ENCODE measurements at places on chromosomes 2 and 18. TPM values are rescaled to one million over a fixed set of nuclear protein-coding genes. Genes with fewer than 3 reads are reported as not detected.
A peak's percentile ranks its signal among the peaks of the same experiment; 100 is the strongest.

GRCh38 chr2:69979902-69980807 lies 18.7 kb upstream of the ASPRV1 start:
- no peak for DNase-seq
- H3K27me3 ChIP-seq, result no peaks in the 10 kb centered on the region

GRCh38 chr2:64837116-64837731 lies 152.0 kb upstream of the SLC1A4 start:
- no peaks in the 10 kb centered on the region for H3K27me3 ChIP-seq
- no peaks in the 10 kb centered on the region for H3K36me3 ChIP-seq
- H3K4me3 ChIP-seq, result no peak overlapping the region
- no peak overlapping the region for H3K27ac ChIP-seq
- peaks cover 7% of the 10 kb centered on the region for H3K4me1 ChIP-seq

- H3K4me3 ChIP-seq, result no peak overlapping the region
- no peaks in the 10 kb centered on the region for H3K36me3 ChIP-seq
- H3K27me3 ChIP-seq, result peaks cover 3% of the 10 kb centered on the region
- no peak for DNase-seq
- H3K27ac ChIP-seq, result no peak overlapping the region
Measured at GRCh38 chr18:37844209-37844970, 278.8 kb upstream of the CELF4 start.

GRCh38 chr2:187869195-187869594 lies 315.0 kb upstream of the TFPI start:
- H3K4me3 ChIP-seq, result no peak overlapping the region
- H3K36me3 ChIP-seq, result no peaks in the 10 kb centered on the region
- peaks cover 3% of the 10 kb centered on the region for H3K27me3 ChIP-seq
- H3K4me1 ChIP-seq, result no peaks in the 10 kb centered on the region
- DNase-seq, result no peak

- H3K36me3 ChIP-seq, result peaks cover 4% of the 10 kb centered on the region
- no peak for DNase-seq
- H3K4me3 ChIP-seq, result peak overlapping the region; percentile 88
- H3K4me1 ChIP-seq, result peaks cover 44% of the 10 kb centered on the region
- H3K27me3 ChIP-seq, result no peaks in the 10 kb centered on the region
- H3K27ac ChIP-seq, result no peak overlapping the region
Measured at GRCh38 chr2:127884436-127884835, 1.3 kb downstream of the AMMECR1L start.

- H3K27ac ChIP-seq, result no peak overlapping the region
- H3K4me1 ChIP-seq, result peaks cover 4% of the 10 kb centered on the region
- no peaks in the 10 kb centered on the region for H3K36me3 ChIP-seq
- peaks cover 19% of the 10 kb centered on the region for H3K27me3 ChIP-seq
Measured at GRCh38 chr2:31413862-31414550, 536 bp downstream of the XDH start.

GRCh38 chr2:165410276-165410675 lies 59.2 kb upstream of the CSRNP3 start:
- H3K4me3 ChIP-seq, result no peak overlapping the region
- no peaks in the 10 kb centered on the region for H3K36me3 ChIP-seq
- H3K4me1 ChIP-seq, result no peaks in the 10 kb centered on the region
- peaks cover 11% of the 10 kb centered on the region for H3K27me3 ChIP-seq

GRCh38 chr2:175001566-175001965 lies 3.6 kb downstream of the CHN1 start:
- no peak overlapping the region for H3K27ac ChIP-seq
- H3K4me1 ChIP-seq, result peaks cover 12% of the 10 kb centered on the region
- peaks cover 62% of the 10 kb centered on the region for H3K27me3 ChIP-seq
- no peak for DNase-seq
- H3K4me3 ChIP-seq, result no peak overlapping the region
- H3K36me3 ChIP-seq, result no peaks in the 10 kb centered on the region

- no peak for DNase-seq
- no peaks in the 10 kb centered on the region for H3K27me3 ChIP-seq
- no peak overlapping the region for H3K4me3 ChIP-seq
- no peak overlapping the region for H3K27ac ChIP-seq
- peaks cover 6% of the 10 kb centered on the region for H3K4me1 ChIP-seq
Measured at GRCh38 chr2:105723431-105723830, 21.3 kb upstream of the NCK2 start.

DNA sequence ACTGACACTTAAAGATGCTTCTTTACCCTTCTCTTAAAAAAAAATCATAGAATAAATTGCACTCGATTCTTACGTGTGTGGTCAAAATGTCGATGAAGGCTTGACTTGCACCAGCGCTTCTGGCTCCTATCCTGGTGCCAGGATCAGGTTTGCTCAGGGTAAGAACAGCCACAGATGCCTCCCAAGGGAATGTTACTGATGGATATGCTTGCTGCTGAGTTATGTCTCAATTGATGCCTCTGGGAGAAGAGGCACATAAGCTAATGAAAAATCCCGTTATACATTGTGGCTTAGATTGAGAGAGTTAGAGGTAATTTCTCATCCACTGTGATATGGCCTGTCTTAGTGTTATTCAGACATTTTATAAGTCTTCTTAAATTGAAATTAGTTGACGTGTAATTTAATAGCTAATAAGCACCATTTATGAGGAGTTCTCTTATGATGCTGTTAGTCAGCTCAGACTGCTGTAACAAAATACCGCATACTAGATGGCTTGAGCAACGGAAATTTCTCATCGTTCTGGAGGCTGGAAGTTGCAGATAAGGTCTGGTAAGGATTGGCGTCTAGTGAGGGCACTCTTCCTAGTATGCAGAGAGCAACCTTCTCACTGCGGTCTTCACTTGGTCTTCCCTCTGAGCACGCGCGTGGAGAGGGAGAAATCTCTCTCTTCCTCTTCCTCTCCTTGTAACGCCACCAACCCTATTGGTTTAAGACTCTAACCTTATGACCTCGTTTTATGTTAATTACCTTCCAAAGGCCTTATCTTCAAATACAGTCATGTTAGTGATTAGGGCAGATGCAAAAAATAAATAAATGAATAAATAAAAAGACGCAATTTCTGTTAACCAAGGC lies 116.6 kb upstream of the NOSTRIN start:
- H3K4me3 ChIP-seq, result no peak overlapping the region
- H3K36me3 ChIP-seq, result no peaks in the 10 kb centered on the region
- H3K27me3 ChIP-seq, result no peaks in the 10 kb centered on the region

DNA sequence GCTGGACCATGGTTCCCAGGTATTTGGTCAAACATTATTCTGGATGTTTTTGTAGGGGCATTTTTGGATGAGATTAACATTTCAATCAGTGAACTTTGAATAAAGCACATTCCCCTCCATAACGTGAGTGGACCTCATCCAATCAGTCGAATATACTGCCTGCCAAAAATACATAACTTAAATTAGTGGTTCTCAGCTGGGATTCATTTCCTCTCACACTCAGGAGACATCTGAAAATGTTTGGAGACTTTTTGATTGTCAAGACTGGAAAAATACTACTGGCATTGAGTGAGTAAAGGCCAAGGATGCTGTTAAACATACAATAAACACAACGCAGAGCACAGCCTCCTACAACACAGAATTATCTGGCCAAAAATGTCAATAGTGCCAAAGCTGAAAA lies 198.2 kb downstream of the MYO1B start:
- DNase-seq, result no peak
- H3K4me1 ChIP-seq, result no peaks in the 10 kb centered on the region
- H3K4me3 ChIP-seq, result no peak overlapping the region

DNA sequence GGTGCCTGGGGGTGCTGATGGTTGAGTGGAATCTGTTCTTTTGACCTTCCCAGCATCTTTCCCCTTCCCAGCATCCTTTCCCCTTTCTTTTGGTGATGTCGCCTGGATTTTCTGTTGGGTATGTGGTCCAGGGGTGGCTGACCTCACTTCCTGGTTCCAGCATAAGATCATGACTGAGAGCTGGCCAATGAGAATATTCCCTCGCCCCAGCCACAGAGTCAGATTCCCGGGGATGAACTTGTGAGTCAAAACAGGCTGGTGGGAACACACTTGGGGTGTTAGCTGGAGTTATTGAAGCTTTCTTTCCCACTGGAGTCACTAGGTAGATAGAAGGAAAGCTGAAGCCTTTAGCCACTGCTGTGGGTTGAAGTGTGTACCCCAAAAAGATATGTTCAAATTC lies 28.0 kb upstream of the FOSL2 start:
- DNase-seq, result no peak
- H3K4me1 ChIP-seq, result peaks cover 53% of the 10 kb centered on the region
- no peak overlapping the region for H3K27ac ChIP-seq

DNA sequence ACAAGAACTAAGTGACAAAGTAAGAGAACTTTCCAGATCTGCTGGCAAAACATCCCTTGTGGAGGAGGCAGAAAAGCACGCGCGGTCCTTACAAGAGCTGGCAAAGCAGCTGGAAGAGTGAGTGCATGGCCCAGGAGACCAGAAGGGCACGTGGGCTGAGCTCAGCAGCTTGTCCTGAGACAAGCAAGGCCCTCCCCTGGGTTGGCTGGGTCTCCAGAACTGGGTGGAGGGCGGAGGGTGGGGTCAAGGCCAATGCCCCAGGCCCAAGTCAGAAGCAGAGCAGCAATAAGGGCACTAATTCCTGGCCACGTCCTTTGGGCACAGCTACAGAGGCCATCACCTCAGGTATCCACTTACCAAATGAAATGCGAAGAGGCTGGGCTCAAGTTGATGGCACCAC lies 110.6 kb upstream of the TTC39C start:
- H3K27ac ChIP-seq, result no peak overlapping the region
- H3K36me3 ChIP-seq, result no peaks in the 10 kb centered on the region
- H3K27me3 ChIP-seq, result no peaks in the 10 kb centered on the region
- H3K4me3 ChIP-seq, result no peak overlapping the region
- H3K4me1 ChIP-seq, result peaks cover 7% of the 10 kb centered on the region

DNA sequence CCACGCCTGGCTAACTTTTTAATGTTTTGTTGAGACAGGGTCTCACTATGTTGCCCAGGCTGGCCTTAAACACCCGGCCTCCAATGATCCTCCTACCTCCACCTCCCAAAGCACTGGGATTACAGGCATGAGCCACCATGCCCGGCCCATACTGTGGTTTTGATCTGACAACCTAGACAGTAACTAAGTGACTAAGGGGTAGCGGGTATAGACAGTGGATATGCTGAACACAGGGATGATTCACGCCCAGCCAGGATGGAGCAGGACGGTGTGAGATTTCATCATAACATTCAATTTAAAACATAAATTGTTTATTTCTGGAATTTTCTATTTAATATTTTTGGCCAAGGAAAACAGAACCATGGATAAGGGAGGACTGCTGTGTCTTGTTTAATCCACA lies 36.0 kb upstream of the YPEL5 start:
- no peaks in the 10 kb centered on the region for H3K36me3 ChIP-seq
- H3K4me1 ChIP-seq, result peaks cover 4% of the 10 kb centered on the region
- no peak for DNase-seq
- no peak overlapping the region for H3K4me3 ChIP-seq
- no peak overlapping the region for H3K27ac ChIP-seq

DNA sequence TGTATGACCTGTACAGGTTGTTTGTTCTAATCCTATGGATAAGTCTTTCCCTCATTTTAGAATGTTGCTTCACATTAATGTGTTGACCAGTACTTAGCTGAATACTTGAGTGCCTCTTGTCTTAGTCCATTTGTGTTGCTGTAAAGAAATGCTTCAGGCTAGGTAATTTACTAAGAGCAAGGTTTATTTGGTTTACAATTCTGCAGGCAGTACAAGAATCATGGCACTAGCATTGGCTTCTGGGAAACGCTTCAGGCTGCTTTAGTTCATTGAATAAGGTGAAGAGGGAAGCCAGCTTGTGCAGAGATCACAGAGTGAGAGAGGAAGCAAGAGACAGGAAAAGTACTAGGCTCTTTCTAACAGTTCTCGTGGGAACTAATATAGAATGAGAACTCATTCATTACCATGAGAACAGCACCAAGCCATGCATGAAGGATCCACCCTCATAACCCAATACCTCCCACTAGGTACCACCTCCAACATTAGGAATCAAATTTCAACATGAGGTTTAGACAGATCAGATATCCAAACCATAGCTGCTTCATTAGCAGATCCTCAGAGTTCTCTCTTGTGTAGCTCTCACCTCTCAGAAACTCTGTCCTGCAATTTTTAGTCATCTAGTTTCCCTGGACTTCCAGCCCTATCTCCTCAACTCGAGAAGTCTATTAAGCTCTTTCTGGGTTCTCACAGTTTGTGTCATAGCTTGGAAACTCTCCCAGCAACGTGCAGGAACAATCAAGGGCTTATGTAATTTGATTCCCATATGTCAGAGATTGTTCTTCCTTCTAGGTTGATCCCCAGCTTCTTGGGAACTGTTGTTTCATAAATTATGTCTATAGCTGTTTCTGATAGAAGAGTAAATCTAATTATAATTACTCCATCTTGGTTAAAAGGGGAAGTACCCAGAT lies 2082.3 kb upstream of the CELF4 start:
- no peaks in the 10 kb centered on the region for H3K36me3 ChIP-seq
- no peak for DNase-seq
- H3K27me3 ChIP-seq, result no peaks in the 10 kb centered on the region
- H3K4me3 ChIP-seq, result no peak overlapping the region
- H3K27ac ChIP-seq, result no peak overlapping the region

DNA sequence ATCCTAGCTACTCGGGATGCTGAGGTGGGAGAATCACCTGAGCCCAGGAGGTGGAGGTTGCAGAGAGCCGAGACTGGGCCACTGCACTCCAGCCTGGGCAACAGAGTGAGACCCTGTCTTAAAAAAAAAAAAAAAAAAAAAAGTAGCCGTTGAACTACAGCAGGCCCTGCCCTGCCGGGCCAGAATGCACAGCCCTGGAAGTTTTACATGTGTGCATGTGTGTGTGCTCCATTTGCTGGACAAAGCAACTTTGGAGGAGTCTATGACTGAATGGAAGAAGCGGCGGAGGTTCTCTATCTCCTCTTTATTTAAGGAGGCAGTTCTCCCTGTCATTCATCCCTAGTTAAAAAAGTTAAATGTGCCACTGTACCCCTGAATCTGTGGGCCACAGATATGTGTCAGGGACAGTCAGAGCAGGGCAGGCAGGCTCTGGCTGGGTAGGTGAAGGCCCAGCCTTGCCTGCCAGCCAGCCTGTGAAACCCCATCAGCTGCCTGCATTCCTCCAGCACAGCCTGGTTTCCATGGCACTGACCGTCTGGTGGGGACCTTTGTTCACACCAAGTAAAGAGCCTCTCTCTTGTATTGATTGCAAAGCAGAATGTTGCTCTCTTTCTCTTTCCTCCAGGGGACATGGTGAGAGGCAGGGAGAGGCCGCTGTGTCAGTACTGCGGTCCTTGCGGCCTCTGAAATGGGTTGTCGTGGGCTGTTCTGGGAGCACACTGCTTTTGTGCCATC lies 10.9 kb downstream of the LIPG start:
- no peak for DNase-seq
- peaks cover 13% of the 10 kb centered on the region for H3K27me3 ChIP-seq
- H3K27ac ChIP-seq, result no peak overlapping the region

DNA sequence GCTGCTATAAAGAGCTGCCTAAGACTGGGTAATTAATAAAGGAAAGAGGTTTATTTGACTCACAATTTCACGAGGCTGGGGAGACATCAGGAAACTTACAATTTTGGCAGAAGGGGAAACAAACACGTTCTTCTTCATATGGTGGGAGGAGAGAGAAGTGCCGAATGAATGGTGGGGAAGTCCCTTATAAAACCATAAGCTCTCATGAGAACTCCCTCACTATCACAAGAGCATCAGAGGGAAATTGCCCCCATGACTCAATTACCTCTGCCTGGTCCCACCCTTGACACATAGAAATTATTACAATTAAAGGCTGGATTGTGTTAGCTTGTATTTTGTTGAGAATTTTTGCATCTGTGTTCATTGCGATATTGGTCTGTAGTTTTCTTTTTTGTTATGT lies 460.5 kb upstream of the RAB6C start:
- H3K27ac ChIP-seq, result no peak overlapping the region
- H3K36me3 ChIP-seq, result no peaks in the 10 kb centered on the region
- H3K27me3 ChIP-seq, result peaks cover 6% of the 10 kb centered on the region
- no peak overlapping the region for H3K4me3 ChIP-seq

Gene OXER1
- not detected for total RNA-seq

Gene CCDC74A
- total RNA-seq, result 7.1 TPM

Gene C2orf78
- not detected for total RNA-seq

Gene HOXD1
- total RNA-seq, result not detected

Gene DNAJC5G
- not detected for total RNA-seq

Gene RAB1A
- 79.0 TPM for total RNA-seq

Gene PHLPP1
- 10.4 TPM for total RNA-seq

Gene PARD6G
- total RNA-seq, result 0.21 TPM

Gene TMEM198
- total RNA-seq, result 3.5 TPM

All from activated naive CD8-positive, alpha-beta T cell treated with anti-CD3 and anti-CD28 coated beads for 36 hours (primary cell).